ENCODE measurements at places on chromosomes 7 and 10.

DNA sequence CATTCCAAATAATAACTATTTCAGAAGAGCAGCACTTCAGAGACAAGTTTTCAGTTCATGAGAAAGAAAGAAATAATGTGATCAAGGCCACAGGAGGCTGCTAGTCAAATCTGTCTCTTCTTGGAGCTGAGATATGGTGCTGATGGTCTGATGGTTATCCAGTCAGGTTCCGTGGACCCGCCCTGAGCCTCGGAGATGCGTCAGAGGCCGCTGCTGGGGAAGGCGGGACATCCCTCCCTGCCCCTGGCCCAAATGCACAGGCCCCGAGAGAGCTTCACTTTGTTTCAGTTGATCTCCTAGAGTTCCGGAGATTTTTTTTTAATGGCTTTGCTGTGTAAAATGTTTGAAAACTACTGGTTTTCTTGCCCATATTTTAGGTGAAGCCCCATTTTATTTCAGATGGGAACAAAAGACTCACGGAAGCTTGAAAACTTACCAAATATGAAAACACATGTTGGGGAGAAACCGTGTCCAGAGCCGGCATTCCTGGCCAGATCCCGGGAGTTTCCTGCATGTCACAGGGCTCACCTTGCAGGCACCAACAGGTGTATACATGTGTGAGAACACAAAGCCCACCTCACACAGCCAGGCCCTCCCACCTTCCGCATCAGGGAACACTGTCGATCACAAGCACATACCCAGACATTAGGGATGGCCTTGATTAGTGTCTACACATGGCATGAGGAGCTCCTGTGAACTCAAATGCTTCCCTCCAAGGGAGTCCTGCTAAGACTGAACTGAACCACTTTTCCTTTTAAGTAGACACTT, 499.0 kb downstream of the TCERG1L start:
- no peak for DNase-seq

DNA sequence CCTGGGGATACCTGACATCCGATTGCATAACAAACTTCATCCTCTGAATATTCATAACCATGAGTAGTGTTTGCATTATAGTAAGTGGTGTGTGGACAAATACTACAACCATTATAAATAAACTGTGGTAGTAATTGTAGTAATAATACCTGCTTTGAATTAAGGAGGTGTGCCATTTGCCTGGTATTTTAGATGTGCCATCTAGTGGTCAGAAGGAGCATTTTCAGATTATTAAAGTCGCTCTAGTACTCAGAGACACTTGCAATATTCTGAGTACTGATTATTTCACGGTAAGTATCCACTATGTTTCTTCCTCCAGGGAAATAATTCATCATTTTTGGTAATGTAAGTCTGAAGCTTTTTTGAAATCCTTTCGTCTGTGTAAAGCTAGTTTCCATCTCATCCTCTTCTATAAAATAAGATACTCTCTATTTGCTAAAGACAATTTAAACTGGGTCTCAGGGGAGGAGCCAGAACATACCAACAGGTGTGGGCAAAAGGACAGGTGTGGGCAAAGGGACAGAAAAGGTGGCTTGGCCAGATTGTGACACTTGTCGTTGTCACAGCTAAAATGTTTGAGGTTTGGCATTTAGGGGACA, 115.3 kb upstream of the WDR11 start:
- no peak for DNase-seq

GRCh38 chr7:30133736-30134610, 813 bp upstream of the MTURN start:
- DNase-seq = no peak

DNA sequence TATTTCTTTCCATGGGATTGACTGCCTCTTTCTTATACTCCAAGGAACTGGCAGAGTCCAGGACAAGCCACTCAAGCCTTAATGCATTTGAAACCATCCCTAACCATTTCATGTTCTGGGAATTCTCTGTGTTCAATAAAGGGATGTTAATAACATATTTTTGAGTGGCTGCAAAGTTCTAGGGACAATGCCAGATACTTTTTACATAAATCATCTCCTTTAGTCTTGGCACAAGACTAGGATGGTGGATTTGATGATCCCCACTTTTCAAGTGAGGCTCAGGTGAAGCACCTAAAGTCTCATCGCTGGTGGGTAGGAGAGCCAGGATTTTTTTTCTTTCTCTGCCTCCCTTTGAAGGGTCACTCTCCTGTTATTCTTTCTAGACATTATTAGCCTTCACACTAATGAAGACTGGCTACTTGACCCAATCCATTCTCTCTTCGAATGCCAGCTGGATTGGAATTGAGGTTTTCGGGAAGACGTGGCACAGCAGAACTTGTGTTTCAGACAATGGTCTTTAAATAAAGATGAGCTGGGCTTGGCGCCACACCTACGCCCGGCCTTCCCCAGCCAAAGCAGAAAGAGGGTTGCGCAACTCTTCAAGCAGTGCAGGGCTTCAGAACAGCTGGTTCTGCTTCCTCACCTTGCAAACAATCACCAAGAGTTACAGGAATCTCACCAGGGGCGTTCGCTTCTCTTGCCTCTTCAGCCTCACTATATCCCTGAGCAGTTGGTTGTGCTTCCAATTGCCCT, 73.8 kb upstream of the BMPER start:
- no peak for DNase-seq
